ENCODE measurements at places on chromosomes 12 and 14. TPM values are rescaled to one million over a fixed set of nuclear protein-coding genes. Genes with fewer than 3 reads are reported as not detected.

Gene TAS2R50
- 10.9 TPM for total RNA-seq

Gene DNAJC22
- 2.2 TPM for total RNA-seq

Gene PAH
- 0.40 TPM for total RNA-seq

Gene CNTN1
- total RNA-seq, result 745 TPM

Gene FITM1
- total RNA-seq, result not detected

Gene FAM90A1
- total RNA-seq, result 0.22 TPM

Gene RNASE4
- total RNA-seq, result 10.8 TPM

Data from spinal cord (tissue), 10 donors.